ENCODE measurements at places on chromosomes 6 and 20.

- no peak for DNase-seq
These were observed 10.5 kb downstream of the PLN start for GRCh38 chr6:118558464-118559217.

- no peak for DNase-seq
These were observed 25.7 kb downstream of the RAET1L start for GRCh38 chr6:149999636-150000035.

DNA sequence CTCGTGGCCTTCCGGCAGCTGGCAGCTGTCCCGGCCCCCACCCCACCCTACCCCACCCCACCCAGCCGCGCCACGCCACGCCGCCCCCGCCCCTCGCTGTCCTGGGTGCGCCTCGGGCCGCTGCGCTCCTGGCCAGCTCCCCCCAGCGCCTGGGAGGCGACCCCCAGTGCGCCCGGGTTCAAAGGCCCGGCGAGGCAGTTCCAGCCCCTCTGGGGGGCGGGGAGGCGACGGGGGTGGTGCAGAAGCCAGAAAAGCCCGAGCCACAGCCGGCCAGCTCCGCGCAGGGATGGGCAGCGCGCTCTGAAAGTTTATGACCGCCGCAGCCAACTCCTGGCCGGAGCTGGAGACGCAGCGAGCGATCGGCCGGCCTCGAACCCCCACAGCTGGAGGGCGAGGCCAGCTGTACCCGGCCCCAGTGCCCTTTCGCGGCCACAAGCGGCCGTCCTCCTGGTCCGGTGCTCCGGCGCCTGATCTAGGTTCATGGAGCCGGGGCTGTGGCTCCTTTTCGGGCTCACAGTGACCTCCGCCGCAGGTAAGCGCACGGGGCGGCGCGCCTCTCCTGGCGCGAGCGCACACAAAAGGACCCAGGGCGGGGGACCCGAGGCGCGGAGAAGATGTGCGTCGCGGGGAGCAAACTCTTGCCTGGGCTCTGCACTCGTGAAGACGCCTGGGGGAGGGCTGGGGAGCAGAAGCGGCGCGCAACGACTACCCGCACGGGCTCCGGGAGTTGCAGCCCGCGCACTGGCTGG lies at the start of gene EDN3:
TSS of gene EDN3 (plus strand) at position 279 of the 749 bp plus-strand sequence. CDS start at position 481, 202 bp downstream.
- DNase-seq, result no peak

GRCh38 chr6:72873433-72873832 lies 251.6 kb downstream of the KCNQ5 start:
- DNase-seq, result no peak

Data from right lobe of liver (tissue), 6 donors.